ENCODE measurements at places on chromosomes 1 and 21.

DNA sequence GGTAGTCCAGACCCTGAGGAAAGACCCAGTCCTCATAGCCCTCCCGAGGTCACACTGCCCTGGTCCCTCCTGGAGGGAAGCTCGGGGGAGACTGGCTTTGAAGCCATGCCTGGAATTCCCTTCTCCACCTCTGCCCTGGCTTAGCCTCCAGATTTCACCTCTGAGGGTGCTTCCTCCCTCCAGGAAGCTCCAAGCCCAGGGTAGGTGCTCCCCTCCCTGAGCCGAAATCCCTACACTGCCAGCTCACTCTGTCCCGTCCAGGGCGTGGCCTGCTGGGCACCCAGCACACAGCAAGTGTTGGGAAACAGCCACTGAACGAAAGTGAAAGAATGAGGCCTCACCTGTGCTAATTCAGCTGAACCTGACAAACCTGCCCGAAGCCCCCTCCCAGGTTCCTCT lies 6.0 kb upstream of the TNFRSF25 start:
- no peak for DNase-seq

DNA sequence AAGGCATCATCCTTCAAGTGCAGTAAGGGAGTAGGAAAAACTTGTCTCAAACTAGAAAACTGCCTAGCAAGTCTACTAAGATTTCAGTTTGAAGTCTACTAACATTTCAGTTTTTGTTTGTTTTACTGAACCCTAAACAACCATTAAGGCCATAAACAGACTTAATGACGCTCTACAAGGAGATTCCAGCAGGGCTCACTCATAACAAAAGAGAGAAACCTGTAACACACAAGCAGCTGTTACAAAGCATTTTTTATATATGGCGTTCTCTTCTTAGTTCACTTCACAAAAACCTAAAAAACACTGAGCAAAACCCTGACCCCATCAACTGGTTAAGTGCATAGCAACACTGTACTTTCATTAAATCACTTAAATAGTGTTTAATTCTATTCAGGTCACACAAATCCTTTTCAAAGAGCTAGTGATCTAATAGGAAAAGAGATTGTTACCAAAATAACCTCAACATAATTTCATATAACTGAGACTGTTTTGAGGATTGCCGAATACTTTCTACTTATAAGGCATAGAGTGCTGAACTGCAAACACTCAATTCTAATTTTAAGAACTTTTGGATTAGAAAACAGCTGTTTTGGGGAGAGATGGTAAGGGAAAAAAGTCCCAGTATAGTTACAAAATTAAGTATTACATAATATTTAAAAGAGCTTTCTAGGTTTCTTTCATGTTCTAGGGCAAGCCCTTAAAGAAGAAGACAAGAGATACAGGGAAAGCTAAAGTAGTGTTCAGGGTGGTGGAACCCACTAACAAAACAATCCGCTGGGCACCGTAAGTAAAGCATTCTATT lies 1.4 kb downstream of the B3GALNT2 start:
- no peak for DNase-seq

GRCh38 chr1:26358411-26359384 lies 4.8 kb upstream of the CRYBG2 start:
- no peak for DNase-seq

- DNase-seq: peak; percentile 80
Observed at GRCh38 chr1:160539990-160540858, 17.2 kb upstream of the SLAMF6 start.

- no peak for DNase-seq
Observed at GRCh38 chr1:106889059-106889458, 167.4 kb upstream of the PRMT6 start.

- no peak for DNase-seq
Observed at GRCh38 chr1:77540501-77541161, 141.8 kb downstream of the ZZZ3 start.

GRCh38 chr1:216458812-216459211 lies 35.6 kb upstream of the USH2A start:
- no peak for DNase-seq

- DNase-seq: no peak
Observed at GRCh38 chr1:51558375-51558924, 39.4 kb upstream of the EPS15 start.

DNA sequence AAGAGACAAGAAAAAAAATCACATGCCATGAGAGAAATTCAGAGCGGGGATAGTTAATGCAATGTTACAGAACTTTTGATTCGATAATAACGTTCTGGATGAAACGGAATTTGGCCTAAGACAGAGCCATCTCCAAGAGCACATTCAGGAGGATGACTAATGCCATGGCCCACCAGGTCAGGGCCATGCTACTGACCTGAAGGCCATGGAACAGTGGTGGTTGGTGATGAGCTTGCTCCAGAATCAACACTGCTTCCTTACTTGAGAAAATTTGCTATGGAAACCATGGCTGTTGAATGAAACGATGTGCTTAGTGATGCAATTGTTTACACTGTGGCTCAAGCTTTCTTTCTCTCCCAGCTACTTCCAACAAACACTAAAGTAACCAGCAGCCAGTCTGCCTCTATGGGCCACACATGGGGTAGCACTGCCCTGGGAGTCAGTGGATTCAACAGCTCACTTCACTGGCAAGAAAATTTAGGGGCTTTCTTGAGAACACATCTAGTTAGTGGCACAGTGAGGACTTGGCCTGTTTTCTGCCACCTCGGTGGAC lies 299.1 kb downstream of the PCP4 start:
- DNase-seq: no peak

DNA sequence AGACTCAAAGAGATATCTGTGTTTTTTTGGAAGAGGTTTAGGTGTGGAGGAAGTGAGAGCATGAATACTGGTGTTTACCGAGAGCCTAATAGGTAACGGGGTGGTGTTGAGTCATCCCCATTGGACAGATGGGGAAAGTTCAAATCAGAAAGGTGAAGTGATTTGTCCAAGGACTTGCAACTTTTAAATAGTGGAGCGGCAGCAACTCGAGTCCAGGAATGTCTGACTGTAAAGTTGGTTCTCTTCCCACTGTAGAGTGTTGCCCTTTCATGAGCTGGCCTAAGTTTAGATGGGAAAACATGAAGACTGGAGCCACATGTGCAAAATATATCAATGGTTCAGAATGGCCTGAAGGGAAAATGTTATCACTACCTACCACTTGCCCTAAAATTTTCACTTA lies 125.7 kb downstream of the LYPLAL1 start:
- no peak for DNase-seq

DNA sequence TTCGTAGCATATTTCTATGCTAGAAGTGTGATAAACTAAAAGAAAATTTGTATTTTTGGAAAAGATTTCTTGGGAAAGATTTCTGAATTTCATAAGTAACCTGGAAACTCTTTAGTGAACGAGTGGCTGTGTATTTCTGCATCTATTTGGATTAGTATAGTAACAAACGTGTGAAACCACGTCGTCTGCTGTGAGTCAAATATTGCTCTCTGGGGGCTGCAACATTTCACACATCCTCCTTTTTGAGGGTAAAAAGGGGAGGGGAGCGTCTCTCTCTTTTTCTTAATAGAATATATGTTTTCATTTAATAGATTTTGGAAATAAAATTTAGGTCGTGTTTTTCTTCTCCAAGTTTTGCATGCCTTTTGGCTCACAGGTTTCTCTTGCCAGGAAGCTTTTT lies 44.8 kb downstream of the LHX9 start:
- no peak for DNase-seq

DNA sequence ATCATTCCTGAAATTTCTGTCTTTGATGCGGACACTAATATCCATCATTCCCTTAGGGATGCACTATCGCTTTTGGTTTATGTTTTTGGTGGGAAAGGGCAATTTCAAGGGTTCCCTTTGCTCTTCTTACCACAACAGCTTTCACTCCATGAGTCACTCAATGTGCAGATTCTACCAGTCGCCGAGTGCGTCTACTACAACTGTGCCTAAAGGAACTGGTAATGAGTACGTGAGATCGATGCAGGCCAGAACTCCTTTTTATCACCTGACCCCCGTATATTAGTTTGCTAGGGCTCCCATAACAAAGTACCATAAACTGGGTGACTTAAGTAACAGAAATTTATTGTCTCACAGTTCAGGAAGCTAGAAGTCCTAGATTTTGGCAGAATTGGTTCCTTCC lies 27.5 kb upstream of the TMEM54 start:
- DNase-seq: no peak

GRCh38 chr1:208215393-208215792 lies 28.8 kb downstream of the PLXNA2 start:
- DNase-seq: no peak

- DNase-seq: no peak
Observed at GRCh38 chr1:37865348-37866120, 6.1 kb upstream of the MTF1 start.

DNA sequence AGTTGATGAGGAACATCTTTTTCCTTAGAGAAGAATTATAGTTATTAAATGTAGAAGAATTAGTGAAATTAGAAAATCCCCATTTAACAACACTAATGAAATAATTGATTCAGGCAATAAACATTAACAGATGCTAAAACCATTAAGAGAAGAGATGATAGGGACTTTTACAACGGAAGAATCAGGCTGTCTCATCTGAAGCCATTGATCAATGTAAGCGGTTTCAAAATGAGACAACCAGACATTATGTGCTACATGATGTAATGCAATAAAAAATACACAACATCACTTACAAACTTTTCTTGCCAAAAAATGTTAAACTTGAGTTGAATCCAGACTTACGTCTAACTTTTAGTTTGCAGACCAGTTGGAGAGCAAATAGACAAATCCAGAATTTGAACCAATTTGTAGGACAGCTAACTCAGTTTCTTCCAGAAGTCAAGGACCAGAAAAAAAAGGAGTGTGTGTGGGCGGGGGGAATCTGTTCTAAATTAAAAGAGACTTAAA lies 165.4 kb upstream of the DPT start:
- no peak for DNase-seq

- no peak for DNase-seq
Observed at GRCh38 chr1:244011786-244012185, 39.3 kb upstream of the ZBTB18 start.

GRCh38 chr21:41504030-41504429 lies 3.9 kb downstream of the TMPRSS2 start:
- DNase-seq: no peak

DNA sequence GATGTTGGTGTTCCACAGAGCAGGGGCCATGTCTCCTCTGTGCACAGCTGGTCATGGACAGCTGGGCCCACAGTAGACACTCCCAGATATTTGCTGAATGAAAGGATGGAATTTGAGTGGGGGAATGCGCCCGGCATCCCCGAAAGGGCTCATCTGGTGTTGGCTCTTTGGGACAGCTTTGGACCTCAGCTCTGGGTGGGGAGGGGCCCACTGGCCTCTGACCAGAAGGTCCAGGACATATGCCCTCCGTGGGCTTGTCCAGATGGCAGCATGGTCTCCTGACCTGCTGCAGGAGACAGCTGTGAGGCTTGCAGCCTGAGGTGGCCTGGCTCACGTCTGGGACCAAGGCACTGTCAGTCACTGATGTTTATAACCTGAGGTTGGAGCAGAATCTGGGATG lies 160.4 kb upstream of the AJAP1 start:
- no peak for DNase-seq

DNA sequence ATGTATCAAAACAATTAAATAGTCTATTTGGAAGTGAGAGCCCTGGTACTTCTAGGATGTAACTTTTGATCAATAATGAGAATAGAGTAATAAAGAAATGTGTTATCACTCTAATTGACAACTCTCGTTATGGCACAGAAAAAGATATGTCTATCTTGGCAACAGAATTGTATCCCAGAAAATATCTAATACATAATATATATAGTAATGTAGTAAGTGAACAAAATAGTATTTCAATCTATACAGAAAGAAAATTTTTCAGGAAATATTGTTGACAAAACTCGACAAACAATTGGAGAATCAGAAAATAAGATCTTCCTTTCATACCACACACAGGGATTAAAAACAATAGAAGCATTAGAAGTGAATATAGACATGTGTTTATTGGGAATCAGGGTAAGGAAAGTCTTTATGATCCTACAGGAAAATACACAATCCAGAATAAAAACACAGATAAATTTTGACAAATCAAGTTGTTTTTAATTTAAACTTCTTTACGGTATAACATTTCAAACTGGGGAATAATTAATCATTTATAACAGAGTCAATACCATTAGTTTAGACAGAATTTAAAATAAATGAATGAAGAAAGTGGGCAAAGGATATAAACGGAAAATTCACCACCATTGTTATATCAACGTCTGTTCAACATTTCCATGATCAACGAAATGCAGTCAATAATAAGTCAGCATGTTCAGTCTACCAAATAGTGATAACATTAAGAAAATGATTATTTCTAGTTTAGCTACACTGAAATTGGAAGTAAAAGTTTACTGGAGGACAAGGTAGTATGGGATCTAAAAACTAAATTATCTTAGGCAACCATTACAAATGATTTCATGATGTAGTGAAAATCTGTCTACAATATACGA lies 1526.5 kb upstream of the TPTE start:
- no peak for DNase-seq

DNA sequence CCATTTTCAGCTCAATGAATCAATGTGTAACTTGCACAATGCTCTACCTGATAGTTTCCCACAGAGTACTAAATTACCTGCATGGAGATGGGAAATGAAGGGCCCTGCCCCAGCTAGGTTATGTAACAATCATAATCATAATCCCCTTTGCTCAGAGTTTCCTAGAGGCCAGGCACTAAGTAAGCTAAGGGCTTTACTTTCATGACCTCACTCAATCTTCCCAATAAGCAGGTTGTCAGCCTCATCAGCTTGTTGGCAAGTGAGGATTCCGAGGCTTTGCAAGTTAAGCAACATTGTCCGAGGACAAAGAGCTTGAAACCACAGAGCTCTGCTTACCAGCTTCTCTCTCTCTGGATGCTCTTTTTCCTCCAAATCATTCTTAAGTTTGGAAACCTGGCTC lies 64.1 kb upstream of the NTPCR start:
- DNase-seq: no peak

All from endothelial cell (in vitro differentiated cells).